ENCODE measurements at places on chromosomes 16 and 17. TPM values are rescaled to one million over a fixed set of nuclear protein-coding genes. Genes with fewer than 3 reads are reported as not detected.
A peak's percentile ranks its signal among the peaks of the same experiment; 100 is the strongest.

GRCh38 chr16:2035431-2036199 lies 8.9 kb downstream of the NHERF2 start:
- peak; percentile 62 for DNase-seq

DNA sequence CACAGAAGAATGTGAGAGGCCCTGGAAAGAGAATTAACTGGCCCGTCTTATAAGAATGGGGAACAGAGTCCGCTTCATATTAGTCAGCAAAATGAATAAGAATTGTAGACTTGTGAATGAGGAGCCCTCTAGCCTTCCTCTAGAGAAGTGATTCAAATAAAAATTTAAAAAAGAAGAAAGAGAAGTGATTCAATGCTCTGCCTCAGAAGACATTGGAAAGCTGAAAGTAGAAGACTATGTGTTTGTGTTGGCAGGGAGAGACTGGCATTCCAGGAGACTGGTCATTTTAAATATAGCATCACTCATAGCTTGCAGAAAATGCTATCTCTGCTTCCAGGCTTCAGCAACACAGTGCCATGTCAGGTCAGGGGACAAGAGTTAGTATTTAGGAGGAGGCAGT lies 190.6 kb upstream of the HS3ST3A1 start:
- no peak for DNase-seq

The TMC7 gene
- 7.0 TPM for total RNA-seq

DNA sequence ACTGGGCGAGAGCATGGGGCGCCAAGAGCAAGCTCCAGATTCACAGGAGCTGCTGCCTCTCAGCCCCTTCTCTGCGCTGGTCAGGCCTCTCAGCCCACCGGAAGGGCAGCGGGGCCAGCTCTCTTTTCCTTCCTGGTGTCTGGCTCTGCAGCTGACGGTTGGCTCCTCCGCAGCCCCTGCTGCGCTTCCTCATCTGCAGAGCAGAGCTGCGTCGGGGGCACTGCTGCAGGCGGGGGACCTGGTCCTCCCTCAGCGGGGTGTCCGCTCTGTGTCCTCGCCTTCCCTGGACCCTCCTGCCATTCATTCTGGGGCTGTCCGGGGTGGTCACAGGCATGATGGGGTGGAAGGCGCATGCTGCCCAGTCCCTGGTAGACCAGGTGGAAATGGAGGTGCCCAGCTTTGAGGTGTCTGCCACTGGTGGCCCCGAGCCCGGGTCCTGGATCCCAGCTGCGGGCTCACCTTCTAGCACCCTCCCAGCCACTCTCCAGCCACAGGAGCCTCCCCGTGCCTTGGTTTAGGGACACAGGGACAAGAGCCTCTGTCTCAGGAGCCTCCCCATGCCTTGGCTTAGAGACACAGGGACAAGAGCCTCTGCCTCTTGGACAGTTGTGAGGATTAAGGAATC lies 84.8 kb downstream of the IRF8 start:
- no peak for DNase-seq

- no peak for DNase-seq
Measured at GRCh38 chr16:29908719-29909220, 8.5 kb downstream of the ASPHD1 start.

GRCh38 chr17:50262001-50262794 lies 12.1 kb upstream of the TMEM92 start:
- DNase-seq, result no peak

DNA sequence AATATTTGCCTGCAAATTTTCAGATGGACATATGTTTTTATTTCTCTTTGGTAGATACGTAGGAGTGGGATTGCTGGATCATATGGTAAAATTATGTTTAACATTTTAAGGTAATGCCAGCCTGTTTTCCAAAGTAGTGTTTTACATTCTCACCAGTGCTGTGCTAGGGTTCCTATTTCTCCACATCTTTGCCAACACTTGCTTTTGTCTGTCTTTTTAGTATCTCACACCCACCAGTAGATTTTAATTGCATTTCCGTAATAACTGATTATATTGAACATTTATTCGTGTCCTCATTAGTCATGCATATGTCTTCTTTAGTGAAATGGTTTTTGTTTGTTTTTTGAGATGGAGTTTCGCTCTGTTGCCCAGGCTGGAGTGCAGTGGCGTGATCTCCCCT lies 58.4 kb downstream of the MRTFB start:
- DNase-seq, result no peak

DNA sequence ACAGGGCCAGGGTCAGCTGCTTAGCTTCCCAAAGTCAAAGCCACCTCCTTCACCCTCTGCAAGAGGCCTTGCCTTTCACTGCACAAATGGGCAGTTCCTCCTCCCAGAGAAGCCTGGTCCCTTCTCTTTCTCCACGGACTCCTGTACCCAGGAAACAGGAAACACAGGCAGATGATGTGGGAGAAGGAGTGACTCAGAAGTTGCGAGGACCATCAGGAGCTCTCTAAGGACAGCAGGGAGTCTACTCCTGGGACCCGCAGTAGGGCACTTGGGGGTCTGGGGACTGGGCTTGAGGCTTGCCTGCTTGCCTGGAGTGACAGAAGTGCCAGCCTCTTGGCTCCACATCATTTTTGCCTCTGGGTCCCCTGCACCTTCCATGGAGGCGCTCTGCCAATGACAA lies 47.4 kb upstream of the KSR1 start:
- DNase-seq, result peak; percentile 4

Data from endothelial cell of umbilical vein (primary cell).